Left ventricle myocardium inferior (tissue), 1 donor: ENCODE measurements at places on chromosomes 16 and 17. TPM values are rescaled to one million over a fixed set of nuclear protein-coding genes. Genes with fewer than 3 reads are reported as not detected.

PRSS8 gene
- not detected for total RNA-seq

MAF gene
- total RNA-seq = 11.5 TPM

CTF1 gene
- total RNA-seq = 9.6 TPM

SPNS2 gene
- 11.2 TPM for total RNA-seq

C17orf100 gene
- 0.69 TPM for total RNA-seq

ABCA8 gene
- total RNA-seq = 35.5 TPM

PLXDC1 gene
- 12.2 TPM for total RNA-seq

GRCh38 chr17:42287305-42287976 is 857 bp upstream of the STAT5A start:
- H3K36me3 ChIP-seq = no peaks in the 10 kb centered on the region
- peak overlapping the region; percentile 71 for H3K4me3 ChIP-seq
- DNase-seq = peak; percentile 42
- H3K27ac ChIP-seq = peak overlapping the region; percentile 89
- no peaks in the 10 kb centered on the region for H3K27me3 ChIP-seq

DNA sequence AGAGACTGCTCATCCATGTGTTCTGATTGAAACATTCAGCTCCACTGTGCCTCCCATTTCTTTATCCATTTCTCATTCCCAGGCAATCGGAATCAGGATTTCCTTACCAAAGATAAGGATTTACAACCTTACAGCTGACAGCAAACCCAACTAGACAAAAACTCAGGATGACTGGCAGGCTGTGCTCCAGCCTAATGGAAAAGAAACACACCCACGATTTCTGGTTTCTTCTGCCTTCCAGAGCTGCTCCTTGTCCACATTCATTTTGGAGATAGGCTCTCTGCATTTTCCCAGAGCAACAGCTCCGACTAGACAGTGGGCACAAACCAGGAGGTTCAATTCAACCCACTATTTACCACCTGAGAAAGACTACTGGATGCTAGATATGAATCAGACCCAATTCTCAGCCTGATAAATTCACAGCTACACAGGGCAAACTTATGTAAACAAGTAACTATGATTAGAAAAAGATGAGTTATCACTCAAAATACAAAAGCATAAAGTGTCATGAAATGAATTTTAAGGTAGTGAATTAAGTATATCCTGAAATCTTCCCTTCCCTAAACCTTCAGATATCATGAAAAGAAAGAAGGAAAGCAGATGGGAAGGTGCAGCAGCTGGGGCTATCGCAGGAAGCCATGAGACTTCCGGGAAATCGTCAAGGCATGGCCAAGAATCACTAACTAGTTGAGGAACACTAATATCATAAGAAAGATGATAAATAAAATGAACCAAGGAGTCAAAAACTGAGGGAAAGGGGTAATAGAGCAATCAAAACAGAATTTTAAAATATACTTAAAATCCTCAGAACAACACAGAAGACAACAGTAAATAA is 44.8 kb upstream of the CLEC18B start:
- H3K4me1 ChIP-seq = no peaks in the 10 kb centered on the region
- H3K36me3 ChIP-seq = peaks cover 98% of the 10 kb centered on the region
- no peak for DNase-seq
- no peak overlapping the region for H3K4me3 ChIP-seq
- H3K27me3 ChIP-seq = no peaks in the 10 kb centered on the region

GRCh38 chr17:57281887-57282286 is 25.6 kb downstream of the MSI2 start:
- DNase-seq = no peak
- peaks cover 8% of the 10 kb centered on the region for H3K36me3 ChIP-seq
- peak overlapping the region; percentile 55 for H3K27ac ChIP-seq
- peaks cover 48% of the 10 kb centered on the region for H3K4me1 ChIP-seq
- no peak overlapping the region for H3K4me3 ChIP-seq

- no peak overlapping the region for H3K27ac ChIP-seq
- H3K27me3 ChIP-seq = no peaks in the 10 kb centered on the region
- DNase-seq = no peak
- H3K36me3 ChIP-seq = peaks cover 67% of the 10 kb centered on the region
These were observed 18.4 kb downstream of the TRPV1 start for GRCh38 chr17:3590768-3591167.

GRCh38 chr17:45368651-45369050 is 51.8 kb upstream of the MAP3K14 start:
- H3K4me3 ChIP-seq = no peak overlapping the region
- H3K27me3 ChIP-seq = no peaks in the 10 kb centered on the region
- H3K36me3 ChIP-seq = no peaks in the 10 kb centered on the region
- H3K27ac ChIP-seq = no peak overlapping the region
- no peak for DNase-seq
- peaks cover 37% of the 10 kb centered on the region for H3K4me1 ChIP-seq

DNA sequence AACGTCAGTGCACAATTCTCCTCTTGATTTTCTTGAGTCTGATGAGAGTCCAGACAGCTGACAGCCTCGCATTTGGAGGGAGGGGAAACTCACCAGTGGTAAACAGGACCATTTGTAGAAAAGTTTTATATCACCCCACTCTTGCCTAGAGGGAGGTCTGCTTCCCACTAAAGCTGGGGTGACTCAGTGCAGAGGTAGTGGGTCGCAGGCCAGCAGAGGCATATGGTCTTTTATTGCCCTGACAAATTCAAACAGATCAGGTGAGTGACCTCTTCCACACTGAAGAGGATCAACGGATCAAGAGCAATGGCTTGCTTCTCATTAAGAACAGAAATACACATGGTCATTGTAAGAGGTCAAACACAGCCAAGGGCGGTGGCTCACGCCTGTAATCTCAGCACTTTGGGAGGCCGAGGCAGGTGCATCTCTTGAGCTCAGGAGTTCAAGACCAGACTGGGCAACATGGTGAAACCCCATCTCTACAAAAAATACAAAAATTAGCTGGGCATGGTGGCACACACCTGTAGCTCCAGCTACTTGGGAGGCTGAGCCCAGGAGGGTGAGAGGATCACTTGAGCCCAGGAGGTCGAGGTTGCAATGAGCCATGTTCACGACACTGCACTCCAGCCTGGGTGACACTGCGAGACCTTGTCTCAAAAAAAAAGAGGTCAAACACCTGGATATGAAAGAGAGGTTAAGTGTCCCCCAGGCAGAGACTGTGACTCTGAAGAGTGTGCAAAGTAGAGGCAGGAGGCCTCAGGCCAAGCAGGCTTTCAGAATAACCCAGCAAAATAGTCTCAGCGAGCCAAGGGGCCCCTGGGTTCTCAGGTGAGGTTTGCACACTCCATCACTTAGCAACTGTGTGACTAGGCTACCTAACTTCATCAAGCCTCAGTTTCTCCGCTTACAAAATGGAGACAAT is 56.5 kb upstream of the ERN1 start:
- DNase-seq = no peak
- no peaks in the 10 kb centered on the region for H3K27me3 ChIP-seq
- peaks cover 19% of the 10 kb centered on the region for H3K36me3 ChIP-seq
- no peak overlapping the region for H3K4me3 ChIP-seq
- peaks cover 42% of the 10 kb centered on the region for H3K4me1 ChIP-seq

DNA sequence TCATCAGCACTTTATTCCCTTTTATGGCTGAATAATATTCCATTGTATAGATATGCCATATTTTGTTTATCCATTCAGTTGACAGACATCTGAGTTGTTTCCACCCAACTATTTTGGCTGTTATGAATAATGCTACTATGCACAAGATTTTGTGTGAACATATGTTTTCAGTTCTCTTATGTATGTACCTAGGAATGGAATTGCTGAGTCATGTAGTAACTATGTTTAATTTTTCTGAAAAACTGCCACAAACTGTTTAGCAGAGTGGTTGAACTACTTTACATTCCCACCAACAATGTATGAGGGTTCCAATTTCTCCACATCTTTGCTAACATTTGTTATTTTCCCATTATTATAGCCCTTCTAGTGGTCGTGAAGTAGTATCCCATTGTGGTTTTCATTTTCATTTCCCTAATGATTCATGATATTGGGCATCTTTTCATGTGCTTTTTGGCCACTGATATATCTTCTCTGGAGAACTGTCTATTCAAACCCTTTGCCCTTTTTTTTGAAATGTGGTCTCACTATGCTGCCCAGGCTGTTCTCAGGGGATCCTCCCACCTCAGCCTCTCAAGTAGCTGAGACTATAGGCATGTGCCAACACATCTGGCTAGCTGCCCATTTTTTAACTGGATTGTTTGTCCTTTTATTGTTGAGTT is 26.3 kb downstream of the SMURF2 start:
- no peak for DNase-seq
- no peak overlapping the region for H3K27ac ChIP-seq
- no peak overlapping the region for H3K4me3 ChIP-seq
- H3K36me3 ChIP-seq = no peaks in the 10 kb centered on the region
- peaks cover 24% of the 10 kb centered on the region for H3K4me1 ChIP-seq

GRCh38 chr17:28717578-28718332 is at the start of gene RAB34:
TSS of gene RAB34 (minus strand) at chr17:28717868. CDS start at chr17:28717266, 602 bp downstream.
- H3K27me3 ChIP-seq = peaks cover 19% of the 10 kb centered on the region
- H3K27ac ChIP-seq = peak within 1 kb of the TSS; percentile 86
- H3K36me3 ChIP-seq = peaks cover 38% of the 10 kb centered on the region
- DNase-seq = peak; percentile 72
